Activated CD4-positive, alpha-beta T cell treated with anti-CD3 and anti-CD28 coated beads for 36 hours (primary cell): ENCODE measurements at places on chromosomes 4 and X. TPM values are rescaled to one million over a fixed set of nuclear protein-coding genes. Genes with fewer than 3 reads are reported as not detected.

- DNase-seq: no peak
Measured at GRCh38 chr4:184347251-184348239, 126.8 kb downstream of the IRF2 start.

DNA sequence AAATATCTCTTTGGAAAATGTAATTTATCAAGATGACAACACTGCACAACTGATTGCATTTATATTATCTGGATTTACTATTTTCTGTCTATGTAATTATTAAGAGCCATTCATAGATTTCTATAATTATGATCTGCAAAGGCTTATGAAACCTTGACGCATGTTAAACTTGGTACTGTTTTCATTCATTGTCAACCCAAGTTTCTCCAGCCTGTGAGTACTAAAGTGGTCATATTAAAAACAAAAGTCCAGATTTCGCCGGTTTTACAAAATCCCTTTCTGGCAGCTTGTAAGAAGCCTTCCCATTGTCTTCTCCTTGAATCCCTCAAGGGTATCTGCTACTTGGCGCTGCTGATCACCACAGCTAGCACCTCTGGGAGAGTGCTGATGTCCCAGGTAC is 19.7 kb upstream of the GRPR start:
- no peak for DNase-seq

- peak; percentile 46 for DNase-seq
Measured at GRCh38 chrX:1205681-1206611, 6.5 kb downstream of the CRLF2 start.

DNA sequence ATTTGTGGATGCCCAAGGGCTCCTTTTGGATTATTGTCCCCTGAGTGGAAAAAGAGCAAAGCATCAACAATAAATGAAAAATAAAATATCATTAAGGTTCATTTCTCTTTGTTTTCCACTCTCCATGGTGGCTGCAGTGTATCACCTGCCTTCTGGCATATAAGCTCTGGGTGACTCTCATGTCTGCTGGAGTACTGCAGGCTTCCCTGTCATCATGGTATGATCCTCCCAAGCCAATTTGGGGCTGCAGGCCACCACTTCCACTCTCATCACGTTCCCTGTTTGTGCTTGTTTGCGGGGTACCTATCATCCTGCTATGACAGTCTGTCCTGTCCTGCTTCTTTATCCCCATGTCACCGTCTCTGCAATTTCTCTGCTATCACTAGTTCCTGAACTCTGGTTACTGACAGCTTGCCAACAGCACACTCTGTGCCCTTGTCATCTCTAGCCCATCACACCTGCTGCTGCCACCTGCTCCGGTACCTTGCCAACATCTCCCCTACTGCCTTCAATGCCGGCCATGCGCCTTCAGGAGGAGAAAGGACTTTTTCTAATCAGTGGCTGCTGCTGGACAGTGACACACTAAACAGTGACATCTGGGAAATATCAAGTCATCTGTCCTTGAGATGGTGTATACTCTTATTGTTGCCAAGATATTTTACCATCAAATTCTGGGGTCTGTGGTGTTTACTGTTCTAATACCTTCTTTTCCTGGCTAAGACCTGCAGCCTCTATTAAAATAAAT is 23.0 kb upstream of the FGF5 start:
- no peak for DNase-seq

GRCh38 chr4:126106658-126107057 is 791.9 kb downstream of the FAT4 start:
- DNase-seq: no peak

Gene RTL5
- total RNA-seq: 0.33 TPM

GRCh38 chr4:138561276-138561880 is 319.2 kb upstream of the SLC7A11 start:
- DNase-seq: no peak

GRCh38 chr4:109966891-109967481 is 54.3 kb downstream of the EGF start:
- no peak for DNase-seq

Gene ARMCX2
- 11.0 TPM for total RNA-seq

- DNase-seq: no peak
Measured at GRCh38 chrX:66013194-66013816, 26.6 kb downstream of the VSIG4 start.

Gene NPY1R
- total RNA-seq: not detected

Gene MAGEA11
- total RNA-seq: not detected

Gene SH3BP2
- 63.3 TPM for total RNA-seq

DNA sequence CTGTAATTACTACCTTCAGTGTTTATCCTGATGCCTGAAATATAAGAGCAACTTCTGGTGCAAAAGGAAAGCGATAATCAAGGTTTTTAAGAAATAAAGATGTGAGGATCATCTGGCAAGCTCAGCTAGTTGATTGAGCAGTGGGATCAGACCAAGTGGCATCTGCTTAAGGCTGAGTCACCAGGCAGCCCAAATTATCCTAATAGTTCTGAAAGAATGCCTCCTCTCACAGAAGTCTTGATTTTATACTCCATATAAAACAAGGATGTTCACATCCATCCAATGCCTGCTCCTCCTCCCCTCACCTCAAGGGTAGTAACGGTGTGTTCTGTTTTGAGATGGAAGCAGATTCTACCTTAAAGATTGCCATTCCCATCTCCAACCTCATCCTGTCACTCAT is 134.5 kb upstream of the RASGEF1B start:
- no peak for DNase-seq

- no peak for DNase-seq
Measured at GRCh38 chrX:41407816-41408215, 39.3 kb upstream of the NYX start.

GRCh38 chrX:116226665-116227484 is 56.3 kb downstream of the AGTR2 start:
- no peak for DNase-seq

- no peak for DNase-seq
Measured at GRCh38 chr4:168881781-168882420, 128.2 kb downstream of the CBR4 start.

Gene FDCSP
- total RNA-seq: not detected

- DNase-seq: peak; percentile 50
Measured at GRCh38 chr4:1329408-1330371, 17.3 kb upstream of the UVSSA start.

DNA sequence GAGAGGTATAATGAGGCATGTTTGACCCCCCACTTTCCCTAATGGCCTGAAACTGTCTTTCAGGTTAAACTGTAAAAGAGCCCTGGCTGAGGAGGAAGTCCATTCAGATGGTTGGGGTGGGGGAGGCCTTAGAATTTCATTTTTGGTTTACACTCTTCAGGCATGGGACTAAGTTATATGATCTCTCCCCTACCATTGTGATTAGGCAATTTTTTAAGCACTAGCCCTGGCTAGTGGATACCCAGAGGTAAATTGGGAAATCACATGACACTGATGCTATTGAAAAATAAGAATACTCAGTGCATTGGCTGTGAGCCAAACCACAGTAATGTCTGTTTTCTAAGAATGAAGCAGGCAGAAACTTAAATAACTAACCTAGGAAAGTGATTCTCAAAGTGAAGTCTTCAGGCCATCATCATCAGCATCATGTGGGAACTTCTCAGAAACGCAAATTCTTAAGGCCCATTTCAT is 149.7 kb downstream of the RRAGB start:
- DNase-seq: peak; percentile 26

- peak; percentile 64 for DNase-seq
Measured at GRCh38 chrX:119605464-119606279, 552 bp downstream of the NKRF start.

Gene GAB3
- total RNA-seq: 2.9 TPM

DNA sequence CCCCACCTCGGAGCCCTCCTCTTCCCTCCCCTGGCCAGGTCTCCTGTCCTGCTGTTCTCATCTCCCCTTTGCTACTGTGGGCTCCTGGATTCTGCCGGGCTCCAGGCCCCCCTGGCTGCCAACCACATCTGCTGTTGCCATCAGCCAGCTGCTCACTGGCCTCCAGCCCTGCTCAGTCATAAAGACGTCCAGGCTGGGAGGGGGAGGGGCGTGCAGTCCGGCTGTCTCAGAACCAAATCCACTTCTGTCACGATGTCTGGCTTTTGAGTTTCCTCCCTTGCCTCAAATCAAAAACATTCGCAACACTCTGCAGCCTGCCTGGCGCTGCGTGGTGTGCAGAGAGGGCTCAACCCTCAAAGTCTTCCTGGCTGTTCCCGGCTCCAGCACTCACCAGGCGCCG is 7.1 kb downstream of the RASL11B start:
- no peak for DNase-seq

DNA sequence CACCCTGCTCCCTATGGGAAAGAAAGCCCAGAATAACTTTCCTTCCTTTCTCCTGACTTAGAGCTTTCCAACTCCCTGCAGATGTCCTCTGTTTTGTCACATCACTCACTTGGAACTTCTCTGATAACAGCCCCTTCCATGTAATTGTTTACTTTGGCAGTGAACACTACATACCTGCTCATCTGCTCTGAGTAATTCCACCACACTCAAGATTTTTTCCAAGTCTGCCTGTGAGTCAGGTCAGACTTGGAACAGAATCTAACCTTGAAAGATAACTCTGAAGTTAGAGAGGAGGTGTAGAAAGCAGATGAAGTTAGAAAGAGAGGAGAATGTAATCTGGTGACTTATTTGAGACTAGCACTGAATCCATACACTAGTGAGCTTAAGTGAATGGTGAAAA is 7.4 kb downstream of the MAGEB10 start:
- DNase-seq: no peak
